RKO (cell line): ENCODE measurements at places on chromosomes 13 and 19.
A peak's percentile ranks its signal among the peaks of the same experiment; 100 is the strongest.

DNA sequence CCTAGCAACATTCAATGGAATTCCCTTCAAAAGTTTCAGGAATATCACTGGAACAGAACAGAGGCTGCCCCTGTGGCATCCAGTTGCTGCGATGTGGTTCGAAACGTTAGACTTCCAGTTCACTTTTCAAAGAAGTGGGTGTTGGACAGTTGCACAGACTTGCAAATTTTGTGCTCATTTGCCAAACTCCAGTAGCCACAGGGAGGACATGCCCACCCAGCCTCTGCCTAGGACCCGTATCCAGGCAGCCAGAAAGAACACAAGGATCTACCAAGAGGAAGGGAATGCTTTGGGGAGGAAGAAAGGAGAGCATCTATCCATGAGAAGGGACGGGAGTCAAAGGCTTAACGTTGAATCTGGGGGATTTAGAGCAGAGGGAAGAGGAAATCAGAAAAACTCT is at the start of gene METTL21C:
Gene METTL21C (minus strand): TSS at position 108 of the 400 bp plus-strand sequence. CDS start 546 bp downstream, outside the sequence.
- no peak for DNase-seq

DNA sequence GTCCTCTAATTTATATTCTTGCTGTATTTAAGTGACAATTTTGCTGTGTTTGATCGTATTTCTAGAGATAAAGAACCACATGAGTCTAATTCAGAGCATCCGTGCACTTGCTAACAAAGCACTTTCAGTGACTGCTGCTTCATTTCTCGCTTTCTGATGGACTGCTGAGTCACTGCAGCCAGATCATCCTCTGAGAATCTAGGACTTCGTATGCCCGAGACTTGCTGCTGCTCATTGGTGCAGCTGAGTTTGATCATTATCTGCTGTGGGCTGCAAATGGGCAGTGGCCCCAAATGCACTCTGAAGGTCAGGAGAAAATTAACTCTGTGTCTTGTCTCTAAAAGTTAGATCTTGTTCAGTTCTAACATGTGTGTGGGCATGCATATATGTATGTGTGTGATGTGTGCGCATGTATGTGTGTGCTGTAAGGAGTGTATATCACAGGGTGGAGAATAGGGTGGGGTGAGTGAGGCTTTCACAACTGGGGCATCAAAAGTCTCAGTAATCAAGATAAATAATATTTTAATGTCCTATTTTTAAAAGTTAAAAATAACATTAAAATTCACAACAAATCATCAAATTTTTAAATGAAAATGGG is 342.6 kb downstream of the MTUS2 start:
- DNase-seq = peak; percentile 67

- DNase-seq = no peak
These were observed 112.6 kb downstream of the KCTD12 start for GRCh38 chr13:76773448-76774094.

DNA sequence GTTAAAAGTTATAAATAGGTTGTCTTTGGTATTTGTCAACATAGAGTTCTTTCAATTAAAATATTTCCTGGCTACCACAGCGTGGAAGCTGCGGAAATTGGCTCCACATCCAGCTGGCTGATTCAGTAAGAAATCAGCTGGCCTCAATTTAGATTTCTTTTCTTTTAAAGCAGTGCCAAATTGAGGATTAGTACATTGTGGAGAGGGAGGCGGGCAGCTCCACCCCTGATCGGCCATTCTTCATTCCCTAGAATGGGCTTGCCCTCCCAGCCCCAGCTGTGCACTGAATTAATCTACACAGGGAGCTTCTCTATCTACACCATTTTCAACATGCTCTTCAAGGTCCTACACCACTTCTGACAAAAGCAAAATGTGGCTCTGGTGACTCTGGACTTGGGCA is 624.8 kb downstream of the DACH1 start:
- no peak for DNase-seq

DNA sequence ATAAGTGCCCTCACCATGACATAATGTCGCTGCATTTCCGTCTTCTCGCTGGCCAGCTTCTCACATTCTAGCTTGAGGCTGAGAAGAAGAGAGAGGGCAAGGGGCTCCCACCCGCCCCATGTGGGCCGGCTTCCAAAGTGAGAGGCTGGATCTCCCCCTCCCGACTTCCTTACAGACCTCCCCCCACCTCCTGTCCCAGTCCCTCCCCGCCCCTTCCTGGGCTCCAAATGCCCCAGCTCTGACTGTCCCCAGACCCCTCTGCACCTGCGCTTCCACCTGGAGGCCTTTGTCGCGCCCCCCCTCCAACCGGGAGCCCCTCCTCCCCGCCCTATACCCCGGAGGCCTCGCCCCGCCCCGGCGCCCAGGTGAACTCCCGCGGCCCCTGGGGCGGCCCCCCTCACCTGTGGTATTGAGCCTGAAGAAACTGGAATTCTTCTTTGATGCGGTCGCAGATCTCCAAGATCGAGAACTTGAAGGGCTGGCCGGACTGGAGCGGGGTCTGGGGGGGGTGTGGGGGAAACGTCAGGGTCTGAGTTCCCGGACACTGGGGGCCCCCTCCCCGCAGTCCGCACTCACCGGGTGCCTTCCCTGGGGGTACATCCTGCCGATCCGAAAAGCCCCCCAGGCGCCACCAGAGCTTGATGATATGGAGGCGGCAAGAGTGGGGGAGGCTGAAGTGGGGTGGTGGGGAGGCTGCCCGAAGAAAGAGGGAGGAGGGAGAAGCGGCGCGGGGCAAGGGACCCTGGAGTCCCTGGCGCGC is 595 bp downstream of the TLE2 start:
- no peak for DNase-seq

DNA sequence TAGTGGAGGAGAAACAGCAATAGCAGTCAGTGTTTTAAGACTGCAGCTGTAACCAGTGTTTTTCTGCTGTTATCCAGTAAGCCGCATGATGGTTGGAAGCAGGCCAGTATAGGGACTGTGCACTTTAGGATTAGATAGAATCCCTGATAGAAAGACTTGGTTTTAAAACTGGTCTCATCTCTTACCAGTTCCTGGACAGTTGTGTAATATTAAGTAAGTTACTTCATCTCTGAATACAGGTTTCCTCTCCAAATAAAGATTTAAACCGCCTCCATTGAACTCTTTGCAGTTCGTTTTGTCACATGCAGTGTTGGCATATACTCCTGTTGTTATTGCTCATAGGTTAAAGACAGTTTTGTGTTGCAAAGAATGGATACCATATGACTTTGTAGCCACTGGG is 25.6 kb downstream of the URI1 start:
- DNase-seq = no peak

DNA sequence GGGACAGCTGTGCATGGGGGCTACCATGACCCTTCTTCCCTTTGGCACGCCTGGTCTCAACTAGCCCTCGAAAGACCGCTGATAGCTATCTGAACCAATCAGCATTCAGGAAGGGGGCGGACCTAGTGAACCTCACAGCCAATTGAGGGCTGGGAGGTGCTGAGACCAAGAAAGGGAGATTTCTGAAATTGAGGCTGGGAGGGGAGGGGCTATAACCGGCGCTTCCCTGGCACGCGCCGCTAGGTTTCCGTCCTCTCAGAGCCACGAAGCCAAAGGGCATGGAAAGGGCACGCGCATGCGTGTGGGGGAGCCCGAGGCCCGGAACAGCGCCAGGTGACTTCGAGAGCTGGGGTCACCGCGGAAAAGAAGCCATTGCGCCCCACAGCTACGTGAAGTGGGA is 4.2 kb upstream of the PAFAH1B3 start:
- no peak for DNase-seq

DNA sequence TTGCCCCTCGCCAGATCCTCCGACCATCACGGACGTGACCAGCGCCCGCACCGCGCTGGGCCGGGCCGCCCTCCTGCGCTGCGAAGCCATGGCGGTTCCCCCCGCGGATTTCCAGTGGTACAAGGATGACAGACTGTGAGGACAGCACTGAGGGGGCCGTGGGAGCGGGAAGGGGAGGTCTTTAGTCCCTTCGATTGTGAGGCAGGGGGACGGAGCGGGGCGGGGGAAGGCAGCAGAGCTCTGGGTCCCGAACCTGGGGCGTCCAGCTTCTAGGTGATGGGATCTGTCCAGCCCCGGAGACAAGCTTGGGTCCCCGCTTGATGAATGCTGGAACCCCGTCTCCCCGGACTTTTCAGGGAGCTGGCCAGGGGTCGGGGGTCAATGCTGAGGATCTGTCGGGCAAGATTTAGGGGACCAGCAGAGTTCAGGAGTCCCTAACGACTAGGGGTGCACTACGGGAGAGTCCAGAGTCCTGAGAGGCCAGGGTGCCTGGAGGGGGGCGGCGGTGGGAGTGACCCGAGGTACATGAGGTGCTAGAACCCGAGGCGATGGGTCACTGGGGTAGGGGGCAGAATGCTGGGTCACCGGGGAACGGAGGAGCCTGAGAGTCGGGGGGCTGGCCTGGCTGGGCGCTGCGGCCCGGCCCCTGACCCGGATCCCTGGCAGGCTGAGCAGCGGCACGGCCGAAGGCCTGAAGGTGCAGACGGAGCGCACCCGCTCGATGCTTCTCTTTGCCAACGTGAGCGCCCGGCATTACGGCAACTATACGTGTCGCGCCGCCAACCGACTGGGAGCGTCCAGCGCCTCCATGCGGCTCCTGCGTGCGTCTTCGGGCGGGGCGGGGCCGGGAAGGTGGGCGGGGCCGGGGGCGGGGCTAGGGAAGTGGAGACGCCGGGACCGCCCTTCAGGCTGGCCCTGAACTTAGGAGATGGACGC is 14.6 kb downstream of the VSIG10L start:
- DNase-seq = no peak

DNA sequence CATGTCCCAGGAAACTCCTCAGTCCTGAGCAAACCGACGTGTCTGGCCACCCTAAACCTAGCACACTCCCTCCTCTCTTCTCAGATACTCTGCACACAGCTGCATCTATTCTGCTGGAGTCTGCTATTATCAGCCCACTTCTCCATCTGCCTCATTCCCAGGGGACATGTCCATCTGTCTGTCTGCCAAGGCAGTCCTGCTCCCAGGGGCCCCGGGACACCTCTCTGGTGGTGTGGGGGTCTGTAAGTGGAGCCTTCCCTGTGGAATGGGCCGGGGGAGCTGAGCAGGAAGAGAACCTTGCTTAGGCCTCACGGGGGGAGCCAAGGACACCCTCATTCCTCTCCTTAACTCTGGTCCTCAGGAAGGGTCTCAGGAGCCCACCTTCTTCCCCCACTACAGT is 72.7 kb downstream of the ERICH6B start:
- no peak for DNase-seq

- DNase-seq = peak; percentile 5
These were observed 1269.7 kb upstream of the SPRY2 start for GRCh38 chr13:81610644-81611043.

DNA sequence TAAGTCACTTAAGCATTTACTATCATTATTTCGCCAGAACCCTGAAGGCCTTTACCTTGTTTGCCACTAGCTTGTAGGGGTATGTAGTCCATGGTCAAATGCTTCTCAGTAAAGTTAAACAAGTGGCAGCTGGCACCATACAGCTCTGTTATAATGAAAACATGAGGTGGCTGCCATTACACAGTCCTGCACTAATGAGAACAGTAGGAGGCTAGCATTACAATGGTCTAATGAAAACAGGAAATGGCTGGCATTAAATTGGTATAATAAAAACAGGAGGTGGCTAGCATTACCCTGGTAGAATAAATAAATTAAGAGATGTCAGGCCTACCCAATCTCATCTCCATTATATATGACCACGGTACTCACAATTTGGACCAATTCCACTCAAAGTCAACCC is 107.5 kb downstream of the PCDH17 start:
- DNase-seq = no peak

DNA sequence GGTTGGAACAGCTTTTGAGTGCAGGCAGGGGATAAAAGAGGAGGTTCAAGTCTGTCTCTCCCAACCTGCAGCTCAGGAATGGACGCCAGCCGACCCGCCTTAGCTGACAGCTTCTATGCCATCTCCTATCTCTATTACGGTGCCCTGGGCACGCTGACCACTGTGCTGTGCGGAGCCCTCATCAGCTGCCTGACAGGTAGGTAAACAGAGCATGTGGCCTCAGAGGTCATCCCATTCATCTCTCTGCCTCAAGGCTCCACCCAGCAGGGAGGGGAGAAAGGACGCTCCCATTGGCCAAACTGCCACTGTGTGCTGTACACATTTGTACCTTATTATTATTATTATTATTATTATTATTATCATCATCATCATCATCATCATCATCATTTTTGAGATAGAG is 16.5 kb downstream of the SLC5A5 start:
- no peak for DNase-seq

DNA sequence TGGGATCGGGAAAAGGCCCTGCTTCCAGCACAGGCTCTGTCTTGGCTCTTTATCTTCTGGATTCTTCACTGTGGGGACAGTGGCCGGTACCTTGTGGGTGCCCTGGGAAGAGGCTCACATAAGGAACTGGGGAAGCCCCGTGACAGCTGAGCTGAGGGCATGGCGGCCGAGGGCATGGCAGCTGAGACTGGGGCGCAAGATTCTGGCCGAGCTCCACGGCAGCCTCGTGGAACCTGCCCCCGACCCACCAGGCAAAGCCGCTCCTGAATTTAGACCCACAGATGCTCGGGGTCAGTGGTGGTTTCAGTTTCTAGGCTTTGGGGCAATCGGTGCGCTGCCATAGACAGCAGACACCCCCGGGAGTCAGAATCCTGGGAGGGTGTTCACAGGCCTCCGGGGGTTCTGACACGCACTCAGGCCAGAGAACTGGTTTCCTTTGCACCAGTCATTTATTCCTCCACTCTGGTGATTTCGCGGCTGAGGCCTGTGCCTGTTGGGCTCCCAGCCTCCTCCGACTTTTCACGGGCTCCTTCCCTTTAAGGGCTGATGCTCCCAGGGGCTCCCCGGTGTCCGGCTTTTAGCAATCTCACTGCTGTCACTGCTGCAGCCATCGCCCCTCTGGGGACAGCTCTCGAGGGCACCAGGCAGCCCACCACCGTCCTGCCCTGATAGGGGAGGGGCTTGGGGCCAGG is 117.6 kb downstream of the TEX29 start:
- DNase-seq = no peak

DNA sequence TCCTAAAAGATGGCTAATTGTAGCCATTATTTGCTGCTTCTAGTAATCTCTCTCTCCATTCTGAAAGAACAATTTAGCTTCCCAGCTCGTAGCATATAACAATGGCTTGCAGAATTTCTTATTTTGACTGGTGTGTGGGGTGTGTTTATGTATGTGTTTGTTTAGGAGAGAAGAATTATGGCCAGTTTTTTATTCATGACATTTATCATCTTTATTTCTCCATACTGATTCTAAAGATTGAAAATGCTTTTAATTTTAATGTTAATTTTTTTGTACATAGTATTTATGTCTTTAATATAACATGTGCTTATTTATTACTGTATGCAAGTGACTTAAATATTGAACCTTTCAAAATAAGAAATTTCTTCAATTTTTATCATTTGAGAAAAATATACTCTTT is 115.8 kb upstream of the TMTC4 start:
- no peak for DNase-seq

GRCh38 chr13:100089465-100090032 is 656 bp downstream of the PCCA start:
- DNase-seq = peak; percentile 34

- DNase-seq = no peak
These were observed 1399.2 kb upstream of the ATXN8OS start for GRCh38 chr13:68708336-68708908.

- DNase-seq = peak; percentile 51
These were observed 22.4 kb upstream of the EBI3 start for GRCh38 chr19:4206818-4207484.

GRCh38 chr13:109941951-109942350 is 155.6 kb upstream of the IRS2 start:
- no peak for DNase-seq

GRCh38 chr13:113364901-113365582 is 1.1 kb upstream of the GRTP1 start:
- no peak for DNase-seq
